ENCODE measurements at places on chromosomes 16 and 17.
A peak's percentile ranks its signal among the peaks of the same experiment; 100 is the strongest.

DNA sequence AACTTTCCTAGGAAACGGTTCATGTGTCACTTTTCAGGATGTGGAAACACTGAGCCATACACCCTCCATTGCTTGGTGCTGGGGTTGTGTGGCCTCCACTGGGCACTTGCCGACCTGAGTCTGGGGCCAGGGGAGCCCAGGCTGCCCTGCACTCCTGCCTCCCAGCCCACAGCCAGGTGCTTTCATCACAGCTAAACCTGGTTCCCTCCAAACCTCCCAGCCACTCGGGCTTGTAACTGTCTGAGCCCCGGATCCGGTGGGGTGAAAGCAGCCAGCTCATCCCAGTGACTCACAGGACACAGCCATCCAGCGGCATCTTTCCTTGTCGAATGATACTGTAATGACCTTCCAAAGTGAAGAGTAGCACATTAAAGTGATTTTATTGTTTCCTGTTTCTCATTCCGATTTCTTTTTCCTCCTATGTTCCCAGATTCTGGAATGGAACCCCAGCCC, 19.8 kb downstream of the CARHSP1 start:
- H3K27ac ChIP-seq, result no peak overlapping the region
- DNase-seq, result no peak
- no peak overlapping the region for H3K4me3 ChIP-seq
- H3K27me3 ChIP-seq, result no peaks in the 10 kb centered on the region
- peaks cover 38% of the 10 kb centered on the region for H3K36me3 ChIP-seq
- H3K4me1 ChIP-seq, result peaks cover 12% of the 10 kb centered on the region

DNA sequence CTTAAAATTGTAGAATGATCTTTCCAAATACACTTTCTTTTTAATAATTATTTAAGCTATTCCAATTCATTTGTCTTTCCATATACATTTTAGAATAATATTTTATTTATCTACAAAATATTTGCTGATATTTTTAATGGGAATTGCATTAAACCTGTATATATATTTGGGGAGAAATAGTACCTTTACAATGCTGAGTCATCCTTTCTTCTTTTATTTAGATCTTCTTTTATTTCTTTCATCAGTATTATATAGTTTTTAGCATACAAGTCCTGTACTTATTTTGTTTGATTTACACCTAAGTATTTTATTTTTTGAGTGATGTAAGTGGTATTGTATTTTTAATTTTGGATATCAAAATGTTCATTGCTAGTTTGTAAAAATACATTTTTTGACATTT, 639.5 kb upstream of the GOT2 start:
- H3K36me3 ChIP-seq, result no peaks in the 10 kb centered on the region
- no peaks in the 10 kb centered on the region for H3K27me3 ChIP-seq
- no peak for DNase-seq
- H3K4me3 ChIP-seq, result no peak overlapping the region

DNA sequence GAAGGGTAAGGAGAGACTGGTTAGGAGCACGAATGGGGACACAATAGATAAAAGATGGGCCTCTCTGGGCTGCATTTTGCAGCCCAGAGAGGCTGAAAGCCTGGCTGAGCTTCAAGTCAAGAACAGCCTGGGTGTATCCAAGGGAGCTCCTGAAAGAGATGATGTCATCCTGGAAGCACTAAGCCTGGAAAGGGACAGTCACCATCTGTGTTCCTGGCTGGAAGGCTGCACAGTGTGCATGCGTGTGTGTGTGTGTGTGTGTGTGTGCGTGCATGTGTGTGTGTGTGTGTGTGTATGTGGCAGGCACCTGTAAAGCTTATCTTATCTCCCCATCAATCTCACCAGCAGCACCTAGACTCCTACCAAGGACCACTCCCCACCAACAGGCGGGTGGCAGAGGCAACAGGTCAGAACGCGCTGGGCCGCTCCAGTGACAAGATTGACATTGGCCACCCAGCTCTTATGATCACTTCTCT, 44.1 kb downstream of the COG7 start:
- no peak overlapping the region for H3K4me3 ChIP-seq
- DNase-seq, result no peak
- H3K27me3 ChIP-seq, result no peaks in the 10 kb centered on the region
- H3K36me3 ChIP-seq, result peaks cover 58% of the 10 kb centered on the region
- H3K4me1 ChIP-seq, result no peaks in the 10 kb centered on the region
- peak overlapping the region; percentile 24 for H3K27ac ChIP-seq

GRCh38 chr17:64732336-64733006, 70.4 kb upstream of the SMURF2 start:
- no peak for DNase-seq
- peaks cover 16% of the 10 kb centered on the region for H3K4me1 ChIP-seq
- no peak overlapping the region for H3K4me3 ChIP-seq
- H3K36me3 ChIP-seq, result no peaks in the 10 kb centered on the region

Measured in right atrium auricular region (tissue), 2 donors.